ENCODE measurements at places on chromosomes 1 and 21.

GRCh38 chr1:115289940-115290339, 48.1 kb downstream of the NGF start:
- no peak for DNase-seq

GRCh38 chr1:232372841-232373440, 257.0 kb downstream of the SIPA1L2 start:
- DNase-seq, result no peak

GRCh38 chr1:115495625-115496024, 146.1 kb upstream of the VANGL1 start:
- no peak for DNase-seq

DNA sequence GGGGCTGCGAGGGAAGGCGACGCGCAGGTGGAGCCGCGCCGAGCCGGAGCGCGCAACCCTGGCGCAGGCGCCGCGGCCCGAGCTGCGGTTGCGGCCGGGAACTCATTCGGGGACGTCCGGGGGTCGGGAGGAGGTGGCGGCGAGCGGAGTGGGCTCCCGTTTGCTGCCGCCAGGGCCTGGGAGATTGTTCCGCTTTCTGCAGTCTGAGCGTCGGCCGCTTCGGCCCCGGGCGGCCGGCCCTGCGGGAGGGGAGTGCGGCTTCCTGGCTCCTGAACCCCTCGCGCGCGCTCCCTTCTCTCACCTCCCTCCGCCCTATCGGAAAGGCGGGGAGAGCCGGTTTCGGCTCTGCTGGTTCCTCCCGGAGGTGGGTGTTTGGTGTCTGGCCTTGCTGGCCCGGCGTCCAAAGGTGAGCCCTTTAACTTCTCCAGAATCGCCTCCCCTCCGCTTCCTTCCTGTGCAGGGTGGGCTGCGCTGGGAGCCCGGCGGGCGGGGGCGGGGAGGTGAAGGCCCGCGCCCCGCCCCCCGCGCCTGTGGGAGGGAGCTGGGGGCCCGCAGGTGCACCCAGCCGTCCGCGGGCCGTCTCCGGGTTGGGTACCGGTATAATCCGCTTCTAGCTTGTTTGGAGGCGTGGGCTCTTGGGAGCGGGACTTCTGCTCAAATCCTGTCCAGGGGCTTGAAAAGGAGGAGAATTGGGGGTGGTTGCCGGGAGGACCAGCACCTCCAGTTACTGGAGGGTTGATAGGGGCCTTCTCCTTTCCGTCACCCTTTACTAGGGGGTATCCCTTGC, 683 bp downstream of the LRRC8D start:
- peak; percentile 61 for DNase-seq

- DNase-seq, result no peak
Observed at GRCh38 chr1:66624412-66625060, 90.6 kb downstream of the SGIP1 start.

- no peak for DNase-seq
Observed at GRCh38 chr1:30892671-30893073, 15.9 kb downstream of the SDC3 start.

GRCh38 chr21:40846587-40847411, at the start of gene DSCAM:
Gene DSCAM (minus strand): TSS chr21:40847158. CDS start chr21:40846661, 497 bp downstream.
- DNase-seq, result no peak

DNA sequence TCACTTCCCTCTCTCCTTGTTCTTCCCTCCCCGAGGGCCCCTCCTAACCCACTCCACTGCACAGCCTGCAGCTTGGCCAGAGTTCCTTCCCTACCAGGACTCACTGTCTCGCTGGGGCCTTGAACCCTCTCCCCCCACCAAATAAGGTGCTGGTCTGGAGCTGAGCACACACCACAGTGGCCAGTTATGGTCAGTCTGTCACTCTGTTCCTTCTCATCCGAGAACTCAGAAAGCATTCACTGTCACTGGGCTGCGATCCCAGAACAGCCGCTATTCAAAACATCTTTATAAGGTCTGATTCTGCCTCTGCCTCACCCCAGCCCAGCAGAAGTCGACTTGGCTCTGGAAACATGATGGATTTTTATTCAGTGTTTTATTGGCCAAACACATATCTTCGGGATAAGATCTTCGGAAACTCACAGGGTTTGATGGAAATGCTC, 19.8 kb upstream of the LBR start:
- no peak for DNase-seq

GRCh38 chr1:33515607-33516006, 43.2 kb downstream of the ZSCAN20 start:
- DNase-seq, result no peak

GRCh38 chr1:5713101-5714010, 278.9 kb downstream of the NPHP4 start:
- DNase-seq, result no peak

DNA sequence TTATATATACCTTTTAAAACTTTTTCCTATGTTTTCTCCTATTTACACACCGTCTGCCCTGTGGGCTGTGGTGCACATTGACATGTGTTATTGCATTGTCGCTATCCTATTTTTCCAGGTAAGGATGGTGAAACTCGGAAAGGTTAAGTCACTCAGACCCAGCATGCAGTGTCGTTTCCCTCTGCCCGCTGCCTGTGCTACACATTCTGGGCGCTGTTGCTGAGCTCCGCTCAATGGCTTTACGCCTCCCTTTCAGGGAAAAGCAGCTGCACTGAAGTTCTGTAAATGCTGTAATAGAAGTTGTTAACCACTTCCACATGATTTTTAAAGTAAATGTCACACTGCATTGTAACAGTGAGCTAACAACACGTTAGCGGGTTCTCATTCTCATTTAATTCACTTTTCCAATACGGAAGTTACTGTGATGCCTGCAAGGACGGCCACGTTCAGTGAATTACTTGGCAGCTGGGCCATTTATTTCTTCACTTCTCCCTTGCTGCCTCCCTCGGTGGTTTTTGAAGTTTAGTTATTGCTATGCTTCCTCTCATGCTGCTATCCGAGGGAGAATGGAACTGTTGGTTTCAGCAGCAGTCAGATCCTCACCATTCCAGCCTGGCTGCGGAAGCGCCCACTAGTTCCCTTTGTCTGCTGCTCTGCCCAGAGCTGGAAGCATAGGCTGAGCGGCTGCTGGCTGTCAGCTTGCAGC, 288.7 kb downstream of the SPATA17 start:
- DNase-seq, result no peak

- peak; percentile 1 for DNase-seq
Observed at GRCh38 chr1:30405631-30406212, 317.7 kb downstream of the MATN1 start.

- DNase-seq, result no peak
Observed at GRCh38 chr21:38420140-38420539, 78.1 kb downstream of the ERG start.

- no peak for DNase-seq
Observed at GRCh38 chr1:64192290-64192689, 11.1 kb upstream of the UBE2U start.

- DNase-seq, result no peak
Observed at GRCh38 chr1:12015001-12015491, 4.3 kb upstream of the MIIP start.

DNA sequence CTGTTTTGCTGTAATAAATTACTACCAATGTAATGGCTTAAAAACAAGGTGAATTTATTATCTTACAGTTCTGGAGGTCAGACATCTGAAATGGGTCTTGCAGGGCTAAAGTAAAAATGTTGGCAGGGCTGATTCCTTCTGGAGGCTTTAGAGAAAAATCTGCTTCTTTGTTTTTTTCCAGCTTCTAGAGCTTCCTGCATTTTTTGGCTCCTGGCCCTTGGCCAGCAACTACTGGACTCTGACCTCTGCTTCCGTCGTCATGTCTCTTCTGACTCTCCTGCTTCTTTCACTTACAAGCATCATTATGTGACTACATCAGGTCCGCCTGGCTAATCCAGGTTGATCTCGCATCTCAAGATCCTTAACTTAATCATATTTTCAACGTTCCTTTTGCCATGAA, 350.9 kb downstream of the S1PR1 start:
- no peak for DNase-seq

- DNase-seq, result peak; percentile 31
Observed at GRCh38 chr21:41229509-41230248, 61.7 kb downstream of the BACE2 start.

GRCh38 chr1:156242738-156243137, 754 bp downstream of the BGLAP start:
- no peak for DNase-seq

GRCh38 chr1:156708218-156708661, 2.9 kb upstream of the CRABP2 start:
- DNase-seq, result no peak

DNA sequence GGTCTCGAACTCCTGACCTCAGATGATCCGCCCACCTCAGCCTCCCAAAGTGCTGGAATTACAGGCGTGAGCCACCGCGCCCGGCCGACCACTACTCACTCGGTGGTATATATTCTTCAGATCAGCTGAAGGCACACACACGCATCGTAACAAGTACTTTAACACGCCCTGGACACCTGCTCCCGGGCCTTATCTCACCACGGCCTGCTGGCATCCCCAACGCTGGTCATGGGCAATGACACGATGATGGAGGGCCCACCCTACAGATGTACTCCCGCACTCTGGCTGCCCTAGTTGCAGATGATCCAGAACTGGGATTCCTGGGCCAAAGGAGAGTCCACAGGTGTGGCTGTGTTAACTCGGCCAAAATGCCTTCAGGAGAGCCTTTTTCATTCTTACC, 11.6 kb downstream of the UBE2J2 start:
- DNase-seq, result no peak

DNA sequence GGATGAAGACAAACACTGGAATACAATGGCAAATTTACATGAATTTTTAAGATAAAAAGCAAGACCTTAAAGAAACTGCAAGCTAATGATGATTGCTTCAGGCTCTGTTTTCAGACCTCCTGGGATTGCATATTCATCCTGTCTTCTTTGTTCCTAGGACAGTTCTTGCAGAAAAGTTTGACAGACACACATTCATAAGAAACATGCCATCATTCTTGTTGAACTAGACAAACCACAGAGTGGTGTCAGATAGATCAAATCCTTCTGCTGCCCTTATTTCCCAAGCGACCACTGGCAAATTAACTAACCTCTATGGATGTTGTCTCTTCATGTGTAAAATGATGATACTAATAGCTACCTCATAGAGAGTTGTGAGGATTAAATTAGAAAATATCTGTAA, 181.3 kb downstream of the KCTD3 start:
- DNase-seq, result no peak

DNA sequence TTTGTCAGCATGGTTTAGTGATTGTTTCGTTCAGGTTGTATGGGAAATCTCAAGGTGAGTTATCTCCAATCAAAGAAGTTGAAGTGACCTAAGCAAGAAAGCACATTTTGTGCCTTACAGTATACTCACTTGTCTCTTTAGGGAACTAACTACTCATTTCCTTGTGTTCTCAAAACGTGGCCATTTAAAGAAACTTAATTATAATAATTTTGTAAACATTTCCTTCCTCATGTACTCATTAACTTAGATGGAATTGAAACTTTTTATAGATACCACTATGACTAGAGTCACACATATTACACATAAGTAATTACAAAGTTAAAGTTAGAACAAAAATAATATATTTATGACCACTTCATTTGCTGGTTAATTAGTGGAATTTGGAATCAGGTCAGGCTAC, 552.6 kb downstream of the MRPL39 start:
- no peak for DNase-seq

GRCh38 chr21:33901412-33902288, 14.0 kb downstream of the ATP5PO start:
- DNase-seq, result no peak

DNA sequence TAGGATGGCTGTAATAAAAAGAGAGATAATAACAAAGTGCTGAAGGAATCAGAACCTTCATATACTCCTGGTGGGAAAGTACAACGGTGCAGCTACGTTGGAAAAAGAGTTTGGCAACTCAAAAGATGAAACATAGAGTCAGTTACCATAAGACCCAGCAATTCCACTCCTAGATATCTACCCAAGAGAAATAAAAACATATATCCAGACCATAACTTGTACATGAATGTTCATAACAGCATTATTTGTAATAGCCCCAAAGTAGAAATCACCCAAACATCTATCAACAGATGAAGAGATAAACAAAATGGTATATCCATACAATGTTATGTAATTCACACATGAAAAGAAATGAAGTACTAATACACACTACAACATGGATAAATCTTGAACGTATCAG, 30.5 kb upstream of the DNAH14 start:
- no peak for DNase-seq

DNA sequence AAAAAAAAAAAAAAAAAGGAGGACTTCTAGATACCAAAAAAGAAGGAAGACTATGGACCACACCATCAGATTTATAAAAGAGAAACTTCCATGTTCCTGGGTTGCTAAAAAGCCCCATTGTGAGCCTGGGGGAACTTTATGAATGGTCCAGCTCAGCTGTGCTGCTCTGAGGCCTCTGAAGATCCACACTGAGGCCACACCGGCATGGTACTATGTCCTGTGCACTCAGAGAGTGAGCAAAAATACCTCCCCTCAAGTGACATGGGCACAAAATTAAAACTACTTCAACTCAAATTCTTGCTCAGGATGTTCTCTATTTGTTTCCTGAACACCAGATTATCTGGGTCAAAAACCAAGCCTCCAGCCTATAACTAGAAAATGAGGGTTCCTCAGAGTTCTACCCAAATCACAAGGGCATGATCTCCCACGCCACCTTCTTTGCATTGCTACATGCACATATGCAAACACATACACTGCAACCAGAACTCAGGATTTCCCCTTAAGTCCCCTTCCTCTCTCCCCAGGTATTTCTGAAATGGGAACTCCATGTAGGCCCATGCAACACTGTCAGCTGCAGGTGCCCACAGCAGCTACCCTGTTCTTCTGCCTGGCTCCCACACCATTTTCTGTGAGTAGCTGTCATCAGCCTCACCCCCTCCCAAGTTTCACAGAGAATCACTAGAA, 94.4 kb downstream of the SH3GLB1 start:
- DNase-seq, result no peak

DNA sequence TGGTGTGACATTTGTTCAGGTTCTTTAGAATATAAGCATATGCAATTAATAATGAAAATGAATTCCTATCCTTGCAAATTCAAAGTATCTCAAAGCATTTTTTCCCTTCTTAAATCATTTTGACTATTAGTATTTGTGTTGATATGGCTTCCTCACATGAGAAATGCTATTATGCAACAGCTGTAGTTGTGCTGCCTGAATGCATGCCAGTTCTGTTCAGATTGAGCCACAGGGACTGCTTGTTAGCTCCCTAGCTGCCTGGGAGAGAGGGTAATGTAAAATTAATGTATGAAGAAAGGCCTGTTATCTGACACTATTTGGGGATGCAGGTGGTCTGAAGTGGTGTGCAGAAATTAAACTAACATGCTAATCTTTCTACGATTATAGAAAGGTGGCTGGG, 45.5 kb downstream of the CACHD1 start:
- DNase-seq, result no peak

GRCh38 chr1:156815307-156815826, 1.3 kb downstream of the SH2D2A start:
- DNase-seq, result peak; percentile 18

GRCh38 chr1:243850452-243851256, 611 bp upstream of the AKT3 start:
- peak; percentile 92 for DNase-seq

DNA sequence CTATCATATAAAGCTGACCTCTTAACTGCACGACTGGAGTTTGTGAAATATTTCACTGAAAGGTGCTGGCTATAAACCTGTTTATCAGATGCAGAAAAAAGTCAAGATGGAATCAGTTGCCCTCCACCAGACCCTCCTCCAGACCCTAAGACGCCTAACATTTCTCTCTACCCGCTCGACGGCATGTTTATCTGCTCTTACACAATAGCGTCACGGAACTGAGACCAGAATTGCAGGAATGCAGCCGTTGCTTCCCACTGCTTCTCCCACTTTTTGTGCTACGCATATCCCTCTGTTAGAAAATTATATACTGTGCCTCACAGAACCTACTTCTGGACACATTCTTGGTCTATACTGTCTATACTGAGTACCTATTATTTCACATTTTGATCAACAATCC, 28.2 kb upstream of the FAM131C start:
- no peak for DNase-seq

GRCh38 chr1:167223144-167224103, 2.7 kb downstream of the POU2F1 start:
- no peak for DNase-seq
